ENCODE measurements at places on chromosomes 6 and 20.

DNA sequence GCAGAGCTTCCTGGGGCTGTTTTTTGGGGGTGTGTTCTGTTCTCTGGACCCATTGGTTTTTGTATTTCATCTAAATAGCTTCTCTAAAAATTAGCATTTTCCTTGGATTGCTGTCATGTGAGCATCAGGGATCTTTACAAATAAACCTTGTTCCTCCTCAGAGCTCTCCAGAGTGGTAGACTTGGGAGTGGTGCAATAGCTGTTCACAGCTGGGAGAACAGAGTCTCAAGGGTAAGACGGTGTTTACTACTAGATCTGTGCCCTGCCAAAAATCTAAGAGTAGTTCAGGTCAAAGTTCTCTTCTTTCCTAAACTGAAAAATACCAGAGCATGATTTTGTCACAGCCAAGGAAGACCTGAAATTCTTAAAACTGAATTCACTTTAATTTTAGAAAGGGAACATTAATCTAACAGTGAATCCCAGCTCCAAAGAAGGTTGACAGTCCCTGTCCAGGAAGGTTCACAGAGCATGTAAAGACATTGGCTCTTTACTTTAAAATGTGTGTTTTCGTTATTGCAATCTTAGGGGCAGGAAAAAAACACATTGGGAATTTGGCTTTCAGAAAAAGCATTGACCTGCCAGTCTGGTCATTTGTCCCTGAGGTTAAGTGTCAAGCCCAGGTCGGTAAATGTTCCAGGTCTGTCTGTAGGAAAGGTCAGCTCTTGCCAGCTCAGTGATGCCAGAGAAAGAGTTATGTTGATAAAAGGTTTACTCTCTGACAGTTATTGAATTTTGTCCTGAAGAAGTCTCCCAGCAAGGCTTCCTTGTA is 43.3 kb downstream of the VAPB start:
- DNase-seq: no peak

- no peak for DNase-seq
Observed at GRCh38 chr6:56327946-56328727, 80.8 kb upstream of the COL21A1 start.

DNA sequence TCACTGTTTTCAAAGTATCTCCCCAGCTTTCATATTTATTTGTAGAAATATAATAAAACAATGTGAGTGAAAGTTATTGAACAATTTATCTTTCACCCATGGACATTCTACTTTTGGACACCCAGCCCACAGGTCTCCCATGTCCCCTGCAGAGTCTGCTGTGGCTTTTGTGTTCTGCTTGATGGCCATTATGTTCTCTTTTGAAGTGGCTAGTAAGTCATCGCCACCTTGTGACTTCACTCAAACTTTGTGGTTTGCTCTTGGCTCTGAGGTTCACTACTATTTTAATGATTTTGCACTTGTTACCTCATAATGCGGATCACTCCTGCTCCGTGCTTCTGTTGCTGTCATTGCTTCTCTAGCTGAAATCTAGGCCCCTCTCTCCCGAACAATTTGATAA is 10.2 kb upstream of the DEFB113 start:
- no peak for DNase-seq

DNA sequence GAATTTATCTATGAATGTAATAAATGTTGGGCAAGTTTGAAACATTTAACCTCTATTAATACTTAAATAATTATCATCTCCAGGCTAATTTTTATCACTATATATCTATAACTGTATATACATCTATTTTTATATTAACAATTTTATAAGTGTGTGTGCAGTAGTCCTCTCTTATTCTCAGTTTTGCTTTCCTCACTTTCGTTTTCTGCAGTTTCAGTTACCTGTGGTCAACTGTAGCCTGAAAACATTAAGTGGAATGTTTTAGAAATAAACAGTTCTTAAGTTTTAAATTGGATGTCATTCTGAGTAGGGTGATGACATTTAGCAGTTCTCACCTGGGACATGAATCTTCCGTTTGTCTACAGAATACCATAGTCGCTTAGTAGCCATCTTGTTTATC is 379.4 kb upstream of the MAN1A1 start:
- no peak for DNase-seq

DNA sequence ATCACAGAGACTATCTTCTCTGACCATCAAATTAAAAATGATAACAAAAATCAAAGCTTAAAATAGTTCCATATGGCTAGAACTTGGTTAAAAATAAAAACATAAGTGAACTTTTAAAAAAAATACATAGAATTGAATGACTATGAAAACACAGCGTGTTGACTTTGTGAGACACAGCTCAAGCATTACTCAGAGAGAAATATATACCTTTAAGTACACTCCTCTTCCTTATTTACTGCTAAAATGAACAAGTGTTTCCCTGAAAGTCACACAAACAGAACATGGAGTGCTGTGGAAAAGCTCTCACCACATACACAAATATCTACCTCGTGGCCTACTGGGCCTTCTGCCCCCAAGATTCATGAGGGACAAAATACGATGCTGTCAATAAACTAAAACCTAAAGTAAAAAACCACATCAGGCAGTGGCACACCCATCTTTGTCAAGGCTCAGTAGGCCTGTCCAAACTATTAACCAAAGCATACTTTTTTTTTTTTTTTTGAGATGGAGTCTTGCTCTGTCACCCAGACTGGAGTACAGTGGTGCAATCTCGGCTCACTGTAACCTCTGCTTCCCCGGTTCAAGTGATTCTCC is 7.5 kb downstream of the FAXC start:
- DNase-seq: no peak

DNA sequence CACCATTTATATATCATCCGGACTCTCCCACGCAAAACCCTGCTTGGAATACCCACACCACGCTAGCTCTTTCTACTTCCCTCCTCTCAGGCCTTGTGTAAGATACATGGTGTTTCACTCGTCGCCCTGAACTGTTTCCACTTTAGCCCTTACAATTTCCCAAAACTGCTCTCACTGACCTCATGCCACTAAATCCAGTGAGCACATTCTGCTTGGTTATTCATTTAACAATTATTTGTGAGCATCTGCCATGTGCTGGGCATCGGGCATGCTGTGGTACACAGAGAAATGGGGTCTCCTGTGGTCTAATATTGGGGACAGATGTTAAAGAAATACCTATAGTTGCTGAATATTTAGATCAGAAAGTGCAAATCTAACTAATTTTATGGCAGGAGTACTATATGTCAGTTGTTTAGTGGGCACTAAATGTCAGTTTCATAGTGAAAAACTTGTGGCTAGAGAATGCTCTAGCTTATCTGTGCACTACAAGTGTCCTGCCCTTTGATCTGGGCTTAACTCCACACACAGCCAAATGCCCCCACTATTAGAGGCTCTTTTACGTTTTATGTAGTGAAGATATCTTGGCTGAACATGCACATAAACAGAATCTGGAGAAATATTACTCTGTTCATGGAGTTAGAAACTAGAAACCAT is 41.0 kb downstream of the PLEKHG1 start:
- DNase-seq: no peak

- DNase-seq: no peak
Observed at GRCh38 chr6:32222333-32223230, 1.3 kb downstream of the NOTCH4 start.
